T-helper 2 cell (primary cell): ENCODE measurements at places on chromosomes 6 and 20.

DNA sequence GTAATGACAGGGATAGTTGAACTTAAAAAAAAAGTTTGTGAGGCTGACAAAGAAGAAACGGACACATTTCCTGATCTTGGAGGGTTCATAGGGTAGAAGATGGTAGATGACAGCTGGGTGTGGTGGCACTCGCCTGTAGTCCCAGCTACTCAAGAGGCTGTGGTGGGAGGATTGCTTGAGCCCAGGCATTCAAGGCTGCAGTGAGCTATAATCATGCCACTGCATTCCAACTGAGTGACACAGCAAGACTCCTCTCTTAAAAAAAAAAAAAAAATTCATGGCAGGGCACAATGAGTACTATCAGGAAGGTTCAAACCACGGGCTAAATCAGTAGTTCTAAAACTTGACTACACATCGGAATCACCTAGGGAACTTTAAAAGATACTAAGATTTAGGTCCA, 2.0 kb upstream of the MICA start:
- DNase-seq: no peak

DNA sequence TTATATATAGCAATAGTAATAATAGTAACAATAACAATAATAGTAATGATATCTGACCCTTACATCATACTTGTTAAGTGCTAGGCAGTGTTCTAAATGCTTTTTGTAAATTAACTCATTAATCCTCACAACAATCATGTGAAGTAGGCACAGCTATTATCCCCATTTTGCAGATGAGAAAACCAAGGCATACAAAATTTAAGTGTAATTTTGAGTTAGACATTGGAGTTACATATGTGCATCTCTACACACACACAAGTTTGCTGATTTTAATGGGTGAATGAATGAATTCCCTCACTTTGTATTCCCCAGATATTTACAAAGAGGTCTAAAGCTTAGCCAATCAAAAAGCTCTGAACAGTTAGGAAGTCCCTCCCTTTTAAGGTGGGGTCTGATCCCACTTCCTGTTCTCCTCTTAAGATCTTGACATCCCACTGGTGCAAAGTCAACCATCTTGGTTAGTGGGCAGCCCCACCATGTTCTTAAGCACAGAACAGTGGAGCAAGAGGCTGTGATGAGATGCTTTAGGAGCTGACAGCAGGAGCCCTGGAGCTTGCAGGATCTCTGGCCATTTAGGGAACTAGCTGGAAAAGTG, 85.3 kb upstream of the FOXP4 start:
- no peak for DNase-seq

DNA sequence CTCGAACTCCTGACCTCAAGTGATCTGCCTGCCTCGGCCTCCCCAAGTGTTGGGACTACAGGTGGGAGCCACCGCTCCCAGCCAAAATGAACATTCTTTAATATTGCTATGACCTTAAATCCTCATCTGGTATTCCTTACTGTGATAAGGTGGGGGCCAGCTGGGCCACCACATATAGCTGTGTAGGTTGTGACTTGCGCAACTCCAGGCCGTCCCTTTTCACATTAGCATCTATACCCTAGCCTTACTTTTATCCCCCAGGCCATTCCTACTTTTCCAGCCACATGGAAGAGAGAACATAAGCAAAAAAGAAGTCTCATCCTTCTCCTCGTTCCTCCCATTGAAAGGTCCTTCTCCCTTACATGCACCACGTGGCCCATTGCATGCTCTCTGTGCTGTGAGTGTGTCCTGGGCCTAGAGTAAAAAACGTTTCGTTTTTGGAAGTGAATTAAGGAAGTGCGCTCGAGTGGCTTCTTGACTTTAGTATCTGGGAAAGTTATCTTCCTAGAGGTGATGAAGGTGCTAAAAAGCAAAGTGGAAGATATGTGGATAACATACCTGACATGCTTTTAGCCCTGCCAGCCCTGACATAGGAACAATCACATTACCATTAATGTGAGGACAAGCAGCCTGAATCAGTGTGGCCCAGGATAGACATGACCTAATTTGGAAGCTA, 56.8 kb upstream of the KIF13A start:
- DNase-seq: no peak

DNA sequence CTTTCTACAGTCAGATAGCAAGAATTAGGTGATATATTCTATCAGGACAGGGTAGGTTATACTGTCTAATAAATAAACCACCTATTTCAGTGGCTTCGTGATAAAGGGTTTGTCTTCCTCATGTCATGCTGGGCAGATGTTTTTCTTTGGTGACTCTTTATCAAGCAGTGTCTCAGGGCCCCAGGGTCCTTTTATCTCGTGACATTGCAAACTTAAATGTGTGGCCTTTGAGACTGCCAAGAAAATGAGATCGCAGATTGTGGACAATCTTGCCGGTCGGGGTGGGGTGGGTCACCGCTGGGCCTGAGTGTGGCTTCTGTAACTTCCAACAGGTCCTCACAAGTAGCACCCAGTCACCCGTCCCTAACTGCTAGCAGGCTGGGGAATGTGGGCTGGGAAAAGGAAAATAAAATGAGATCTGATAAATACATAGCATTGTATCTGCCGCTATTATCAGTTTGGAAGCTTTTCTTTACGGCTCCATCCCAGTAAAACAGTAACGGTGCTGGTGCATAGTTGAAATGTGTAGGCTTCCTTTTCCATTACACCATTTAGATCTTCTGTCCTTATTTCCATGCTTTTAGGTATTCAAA, 50.5 kb upstream of the BMP6 start:
- DNase-seq: no peak

- DNase-seq: no peak
These were observed 545.6 kb downstream of the PKHD1 start for GRCh38 chr6:51541847-51542246.

GRCh38 chr6:47352194-47352920, 42.7 kb upstream of the TNFRSF21 start:
- no peak for DNase-seq

GRCh38 chr6:162249907-162250642, 477.5 kb downstream of the PRKN start:
- DNase-seq: no peak

- DNase-seq: no peak
These were observed 11.5 kb upstream of the DSTN start for GRCh38 chr20:17558154-17558940.

- no peak for DNase-seq
These were observed 26.2 kb downstream of the TNXB start for GRCh38 chr6:32082935-32083334.

- DNase-seq: no peak
These were observed 465.2 kb downstream of the MAFB start for GRCh38 chr20:40223810-40224209.

DNA sequence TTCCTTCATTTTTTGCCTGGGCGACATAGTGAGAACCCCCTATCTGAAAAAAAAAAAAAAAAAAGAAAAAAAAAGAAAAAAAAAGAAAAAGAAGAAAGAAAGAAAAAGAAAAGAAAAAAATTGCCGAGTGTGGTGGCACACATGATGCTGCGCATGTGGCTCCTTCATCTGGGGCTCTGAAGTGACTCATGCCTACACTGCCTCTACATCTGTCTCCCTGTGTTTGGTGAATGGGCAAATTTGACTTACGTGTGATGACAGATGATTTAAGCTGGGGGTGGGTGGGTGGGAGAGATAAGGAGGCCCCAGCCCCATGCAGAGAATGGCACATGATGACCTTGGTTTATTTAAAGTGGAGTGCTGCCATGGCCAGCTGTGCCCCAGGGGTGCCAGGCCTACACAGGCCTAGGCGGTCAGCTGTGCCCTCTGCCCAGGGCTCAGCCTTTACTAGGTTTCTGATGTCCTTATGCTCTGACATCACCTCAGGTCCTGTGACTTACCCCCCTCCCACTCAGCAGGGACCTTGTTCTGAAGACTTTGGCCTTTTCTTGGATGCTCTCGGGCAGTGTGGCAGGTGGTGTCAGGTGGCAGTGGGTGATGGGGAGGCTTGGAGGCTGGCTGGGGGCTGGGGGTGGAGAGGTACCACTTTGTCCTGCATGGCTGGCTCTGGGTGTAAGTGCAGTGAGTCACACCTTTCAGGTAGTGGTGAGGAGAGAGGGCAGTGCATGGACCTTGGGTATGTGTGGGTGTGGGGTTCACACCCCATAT, 41.1 kb downstream of the VEGFA start:
- DNase-seq: no peak

GRCh38 chr6:159831373-159831679, 31.2 kb downstream of the PNLDC1 start:
- DNase-seq: no peak

- DNase-seq: no peak
These were observed 329 bp upstream of the ZKSCAN3 start for GRCh38 chr6:28349344-28349891.

- no peak for DNase-seq
These were observed 16.6 kb downstream of the SMOC2 start for GRCh38 chr6:168457653-168457934.

DNA sequence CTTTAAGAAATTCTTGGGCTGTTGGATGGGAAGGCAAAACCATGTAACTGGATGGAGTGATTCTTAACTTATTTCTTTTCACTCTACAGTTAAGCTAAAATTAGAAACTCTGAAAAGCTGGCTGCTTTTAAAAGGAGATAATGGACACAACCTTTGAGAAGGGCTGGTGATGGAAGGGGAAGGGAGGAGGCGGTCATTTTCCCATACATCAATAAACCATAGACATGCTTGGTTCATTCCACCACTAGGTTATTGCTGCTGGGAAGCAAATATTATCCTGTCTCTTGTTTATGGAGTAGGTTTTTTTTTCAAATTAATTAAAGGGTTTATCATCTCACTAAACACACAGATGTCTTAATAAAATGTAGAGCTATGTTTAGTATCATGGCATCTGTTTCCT, 76.2 kb downstream of the PLCB1 start:
- no peak for DNase-seq

DNA sequence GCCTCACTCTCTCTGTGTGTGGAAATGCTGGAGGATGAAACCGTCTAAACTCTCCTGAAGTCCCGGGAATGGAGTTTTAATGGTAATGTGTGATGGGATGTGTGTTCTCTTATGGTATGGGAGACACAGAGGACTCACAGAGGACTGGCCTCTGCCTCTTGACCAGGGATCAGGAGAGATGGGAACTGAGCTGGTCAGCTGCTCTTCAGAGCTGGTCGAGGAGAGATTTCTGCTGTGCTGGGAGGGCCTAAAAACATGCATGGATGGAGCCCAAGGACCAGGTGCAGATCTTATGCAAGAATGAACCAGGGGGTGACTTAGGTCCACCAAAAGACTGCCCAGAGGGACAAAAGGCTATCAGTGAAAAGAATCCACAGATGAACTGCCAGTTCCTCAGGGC, 27.3 kb upstream of the GMDS start:
- DNase-seq: no peak

DNA sequence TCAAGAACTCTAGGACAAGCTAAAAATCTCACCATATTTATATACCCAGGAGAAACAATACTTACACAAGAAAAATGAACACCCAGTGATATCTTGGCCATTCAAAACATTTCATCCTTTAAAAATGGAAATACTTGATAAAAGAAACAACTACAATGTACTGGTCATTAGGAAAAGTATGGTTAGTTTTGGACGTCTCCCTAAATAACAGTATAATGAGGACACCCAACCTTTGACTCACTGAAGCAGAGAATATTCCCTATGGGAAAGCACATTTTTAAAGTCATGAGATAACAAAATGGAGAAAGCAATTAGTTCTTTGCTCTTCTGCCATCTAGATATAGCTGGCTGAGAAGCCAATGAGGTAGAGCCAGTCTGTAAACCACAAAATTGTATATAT, 164.4 kb downstream of the TBX18 start:
- no peak for DNase-seq

DNA sequence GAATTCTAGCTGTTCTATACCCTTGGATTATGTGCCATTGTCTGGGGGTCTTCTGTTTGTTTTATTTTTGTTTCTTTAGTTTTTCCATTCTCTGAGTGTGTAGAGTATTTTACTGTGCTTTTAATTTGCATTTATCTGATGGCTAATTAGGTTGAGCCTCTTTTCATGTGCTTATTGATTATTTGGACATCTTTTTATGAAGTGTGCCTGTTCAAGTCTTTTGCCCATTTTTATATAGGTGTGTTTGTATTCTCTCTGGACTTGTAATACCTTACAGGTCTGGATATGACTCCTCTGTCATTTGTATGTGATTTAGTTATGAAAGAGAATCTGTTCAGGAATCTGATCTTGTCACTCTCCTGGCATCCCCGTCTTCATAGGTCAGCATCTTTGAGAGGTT, 22.6 kb upstream of the APCDD1L start:
- DNase-seq: no peak

DNA sequence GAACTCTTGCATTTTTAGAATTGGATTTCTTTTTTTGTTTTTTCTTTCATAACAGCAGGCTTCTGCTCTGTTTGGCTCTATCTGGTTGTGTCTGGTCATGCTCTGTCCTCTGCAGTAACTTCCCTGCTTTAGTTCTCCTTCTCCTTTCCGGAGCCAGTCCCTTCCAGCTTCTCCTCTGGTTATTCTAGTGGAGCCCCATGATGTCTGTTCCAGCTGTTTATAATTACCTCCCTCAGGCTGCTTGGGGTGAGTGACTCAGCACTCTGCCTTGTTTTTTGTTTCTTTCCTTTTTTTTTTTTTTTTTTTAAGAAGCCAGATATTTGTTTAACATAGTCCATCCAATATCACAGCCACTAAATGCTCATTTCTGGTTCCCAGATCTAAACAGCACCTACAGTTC, 409.6 kb downstream of the MAFB start:
- DNase-seq: no peak

DNA sequence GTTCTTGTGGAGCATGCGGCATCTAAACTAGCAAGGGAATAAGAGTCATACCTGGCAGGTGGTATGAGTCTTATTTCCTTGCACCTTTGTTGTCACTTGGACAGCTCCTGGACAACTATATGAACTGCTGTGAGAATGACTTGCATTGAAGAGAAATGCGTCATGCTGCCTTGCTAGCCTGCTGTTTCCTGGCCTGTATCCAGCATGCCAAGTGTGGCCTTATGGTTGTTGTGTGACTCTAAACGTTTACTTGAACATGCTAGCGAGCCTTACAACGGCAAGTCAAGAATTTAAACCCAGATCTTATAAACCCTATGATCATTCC, 90.4 kb downstream of the CEP162 start:
- no peak for DNase-seq

GRCh38 chr20:45742596-45742995, 20.4 kb downstream of the SPINT4 start:
- DNase-seq: no peak
